Amniotic stem cell (primary cell): ENCODE measurements at places on chromosomes 2 and 18.

DNA sequence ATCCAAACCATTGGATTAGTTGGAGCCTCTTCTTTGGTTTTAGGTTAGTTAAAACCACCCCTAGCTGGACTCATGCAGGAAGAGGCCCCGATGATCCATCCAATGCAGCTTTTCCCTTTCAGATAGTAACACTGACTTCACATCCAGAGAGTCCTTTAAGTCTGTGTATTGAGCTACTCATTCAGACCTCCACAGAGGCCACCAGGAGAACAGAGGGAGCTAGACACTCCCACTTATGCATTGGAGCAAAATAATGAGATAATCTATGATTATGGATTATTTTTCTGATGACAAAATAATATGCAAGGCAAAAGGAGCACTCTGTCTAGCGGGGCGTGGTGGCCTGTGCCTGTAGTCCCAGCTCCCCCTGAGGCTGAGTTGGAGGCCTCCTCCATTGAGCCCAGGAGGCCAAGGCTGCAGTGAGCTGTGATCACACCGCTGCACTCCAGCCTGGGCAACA, 1.6 kb upstream of the ROCK2 start:
- DNase-seq = no peak

DNA sequence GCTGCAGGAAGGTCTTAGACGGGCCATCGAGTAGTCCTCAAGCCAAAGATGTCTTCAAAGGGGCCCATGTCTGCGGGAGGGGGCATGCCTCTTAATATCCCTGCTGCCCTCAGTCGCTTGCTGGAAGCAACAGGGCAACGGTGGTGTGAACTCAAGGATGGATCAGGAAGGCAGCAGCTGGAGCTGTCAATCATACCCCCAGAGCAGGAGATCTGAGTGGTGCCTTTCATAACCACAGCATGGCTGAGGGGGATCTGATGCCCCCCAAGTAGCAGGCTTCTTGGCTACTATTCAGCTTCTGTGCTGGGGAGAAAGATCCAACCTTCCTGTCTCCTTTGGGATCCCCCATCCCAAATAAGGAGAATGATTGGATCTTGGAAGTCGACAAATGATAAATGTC, 46.4 kb downstream of the INSIG2 start:
- no peak for DNase-seq

DNA sequence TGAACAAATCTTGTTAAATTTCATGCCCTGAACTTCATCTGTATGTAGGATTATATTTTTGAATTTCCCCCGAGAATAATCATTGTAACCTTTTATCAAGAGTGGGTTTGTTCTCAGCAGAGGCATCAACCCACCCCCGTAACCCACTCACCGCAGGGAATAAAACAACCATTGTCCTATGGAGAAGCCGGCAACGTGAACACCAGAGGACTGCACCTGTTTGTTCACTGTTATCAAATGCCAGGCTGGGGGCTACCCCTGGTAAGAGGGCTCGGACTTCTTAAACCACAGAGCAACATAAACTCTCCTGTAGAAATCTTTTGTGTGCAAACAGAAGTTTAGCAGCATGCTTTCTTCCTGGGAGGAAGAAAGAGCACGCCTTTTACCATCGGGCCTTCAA, 610.4 kb downstream of the ERBB4 start:
- no peak for DNase-seq

GRCh38 chr2:19046986-19047780, 311.2 kb downstream of the OSR1 start:
- DNase-seq = no peak

GRCh38 chr2:235594041-235594440, 100.2 kb downstream of the AGAP1 start:
- peak; percentile 61 for DNase-seq

GRCh38 chr2:62654876-62655359, 50.6 kb upstream of the EHBP1 start:
- no peak for DNase-seq

GRCh38 chr2:132482821-132483220, 66.2 kb downstream of the GPR39 start:
- no peak for DNase-seq

DNA sequence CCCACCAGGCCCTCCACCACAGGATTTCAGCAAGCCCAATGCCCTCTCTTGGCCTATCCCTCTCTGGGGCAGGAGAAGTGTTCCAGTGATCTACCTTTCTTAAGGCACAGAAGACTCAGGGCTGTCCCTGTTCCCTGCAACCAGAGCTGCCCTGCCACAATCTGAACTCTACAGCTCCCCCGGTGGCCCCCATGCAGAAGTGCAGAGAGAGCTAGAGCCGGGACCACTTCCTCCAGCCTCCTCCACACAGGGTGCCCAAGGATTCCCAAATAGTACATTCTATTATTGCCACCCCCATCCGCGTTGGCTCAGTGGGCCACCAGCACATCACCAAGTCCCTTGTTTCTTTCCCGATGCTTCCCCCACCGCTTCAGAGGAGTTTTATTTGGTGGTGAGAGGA, 114.8 kb upstream of the PTPRM start:
- no peak for DNase-seq
